Sciatic nerve (tissue), 2 donors: ENCODE measurements at places on chromosomes 13 and 19. TPM values are rescaled to one million over a fixed set of nuclear protein-coding genes. Genes with fewer than 3 reads are reported as not detected.

Gene PDE4C
- total RNA-seq = 2.1 TPM

Gene CLASRP
- total RNA-seq = 109 TPM

Gene ZNF548
- total RNA-seq = 29.3 TPM

Gene ADM5
- total RNA-seq = 3.7 TPM

Gene DNAAF3
- 0.62 TPM for total RNA-seq

Gene KLK3
- total RNA-seq = not detected

Gene UNC13A
- 0.13 TPM for total RNA-seq

Gene ICAM1
- 30.7 TPM for total RNA-seq

Gene PROZ
- not detected for total RNA-seq
